ENCODE measurements at places on chromosomes 1 and 21. TPM values are rescaled to one million over a fixed set of nuclear protein-coding genes. Genes with fewer than 3 reads are reported as not detected.

FAM72B gene
- 3.1 TPM for polyA plus RNA-seq

FNBP1L gene
- polyA plus RNA-seq, result 19.1 TPM

- H3K27ac ChIP-seq, result no peak overlapping the region
- no peaks in the 10 kb centered on the region for H3K36me3 ChIP-seq
- H3K4me3 ChIP-seq, result no peak overlapping the region
- no peaks in the 10 kb centered on the region for H3K27me3 ChIP-seq
- DNase-seq, result no peak
Measured at GRCh38 chr1:202104073-202104472, 18.6 kb upstream of the GPR37L1 start.

DNA sequence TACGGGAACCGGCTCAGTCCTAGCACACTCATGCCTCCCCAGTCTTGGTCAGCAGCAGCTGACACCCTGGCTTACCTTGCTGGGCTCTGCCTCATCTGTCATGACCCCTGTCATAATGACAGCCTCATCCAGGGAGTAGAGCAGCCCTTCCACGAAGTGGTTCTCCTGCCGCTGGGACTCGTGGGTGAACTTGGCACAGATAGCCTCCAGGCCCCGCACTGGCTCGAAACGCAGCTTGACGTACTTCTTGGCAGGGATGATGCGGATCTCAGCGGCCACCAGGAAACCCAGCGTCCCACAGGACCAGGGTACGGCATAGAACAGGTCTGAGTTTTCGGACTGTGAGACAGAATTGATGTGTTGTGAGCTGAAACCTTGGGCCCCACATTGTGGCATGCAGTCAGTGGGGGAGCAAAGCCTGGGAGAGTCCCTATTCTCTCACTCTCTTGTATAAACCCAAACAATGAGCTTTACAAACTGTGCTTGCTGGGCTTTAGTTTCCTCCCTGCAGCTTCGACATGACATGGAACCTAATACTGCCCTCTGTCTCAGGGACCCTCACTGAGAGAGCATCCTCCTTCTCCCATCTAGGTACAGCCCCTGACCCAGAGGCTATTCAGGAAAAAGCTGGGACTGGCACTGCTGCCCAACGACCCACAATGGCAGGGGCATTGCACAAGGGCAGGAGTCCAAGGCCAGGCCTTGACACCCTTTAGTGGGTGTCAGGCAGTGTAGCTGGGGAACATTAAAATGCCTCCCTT, 15.5 kb downstream of the DHCR24 start:
- no peak overlapping the region for H3K4me3 ChIP-seq
- H3K4me1 ChIP-seq, result peaks cover 18% of the 10 kb centered on the region
- H3K27me3 ChIP-seq, result no peaks in the 10 kb centered on the region
- H3K27ac ChIP-seq, result no peak overlapping the region

DNA sequence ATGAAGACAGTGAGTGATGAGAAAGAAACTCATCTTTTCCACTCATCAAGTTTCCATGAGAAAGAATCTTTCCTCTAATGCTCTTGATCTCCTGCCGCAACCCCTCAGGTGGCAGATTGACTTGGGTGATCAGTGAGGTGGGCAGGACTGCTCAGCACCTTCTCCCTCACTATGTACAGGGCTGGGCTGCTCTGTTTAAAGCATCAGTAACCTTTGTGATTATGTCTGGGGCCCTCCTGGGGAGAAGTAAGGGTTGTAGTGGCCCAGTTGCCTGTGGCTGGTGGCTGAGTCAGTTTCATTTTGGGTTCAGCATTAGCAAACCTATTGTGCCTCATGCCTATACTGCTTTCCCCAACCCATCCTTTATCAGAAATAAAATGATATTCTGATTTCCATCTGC, 366.0 kb downstream of the TTLL7 start:
- no peaks in the 10 kb centered on the region for H3K27me3 ChIP-seq
- H3K36me3 ChIP-seq, result no peaks in the 10 kb centered on the region
- H3K27ac ChIP-seq, result no peak overlapping the region
- DNase-seq, result no peak

- peaks cover 9% of the 10 kb centered on the region for H3K4me1 ChIP-seq
- H3K27ac ChIP-seq, result no peak overlapping the region
- peak; percentile 83 for DNase-seq
- no peaks in the 10 kb centered on the region for H3K27me3 ChIP-seq
Measured at GRCh38 chr21:26513212-26513611, 59.9 kb downstream of the CYYR1 start.

TRIM17 gene
- 0.26 TPM for polyA plus RNA-seq

DNA sequence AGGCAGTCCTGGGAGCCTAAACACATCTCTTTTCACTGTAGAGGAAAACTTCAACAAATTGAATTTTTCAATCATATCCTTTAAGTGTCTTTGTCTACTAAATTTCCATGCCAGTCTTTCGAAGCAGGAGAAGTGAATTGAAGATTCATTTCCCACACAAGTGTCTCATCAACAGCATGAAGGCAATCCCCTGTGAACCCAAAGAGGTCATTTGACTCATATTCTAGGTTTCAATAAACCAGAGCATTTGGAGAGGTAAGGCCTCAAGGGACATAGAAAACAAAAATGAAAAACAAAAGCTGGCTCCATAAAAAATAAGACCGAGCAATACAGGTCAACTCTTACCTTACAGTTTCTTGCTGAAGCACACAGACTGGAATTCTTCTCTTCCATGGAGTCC, 94.1 kb upstream of the ATP1B1 start:
- no peaks in the 10 kb centered on the region for H3K4me1 ChIP-seq
- no peak overlapping the region for H3K27ac ChIP-seq
- H3K4me3 ChIP-seq, result no peak overlapping the region
- H3K36me3 ChIP-seq, result no peaks in the 10 kb centered on the region
- DNase-seq, result no peak
